ENCODE measurements at places on chromosomes 4 and X.

DNA sequence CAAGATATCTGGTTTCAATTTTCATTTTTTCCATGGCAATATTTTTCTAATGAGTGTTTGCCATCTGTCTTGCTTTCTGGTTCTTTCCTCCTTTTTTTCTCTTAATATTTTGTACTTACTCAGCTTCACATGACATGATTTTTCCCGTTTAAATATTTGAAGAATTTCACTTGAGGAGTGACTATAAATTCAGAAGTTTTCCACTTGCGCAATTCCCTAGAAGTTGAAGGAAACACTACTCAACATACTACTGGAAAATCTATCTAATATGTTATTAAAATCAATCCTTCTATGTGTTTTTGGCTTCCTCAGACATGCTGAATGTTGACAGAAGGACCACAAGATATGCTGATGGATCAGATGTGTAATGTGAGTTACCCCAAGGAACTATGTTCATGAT is 36.8 kb upstream of the BANK1 start:
- DNase-seq: no peak

GRCh38 chrX:9677098-9677739 is 88.4 kb downstream of the GPR143 start:
- DNase-seq: no peak

DNA sequence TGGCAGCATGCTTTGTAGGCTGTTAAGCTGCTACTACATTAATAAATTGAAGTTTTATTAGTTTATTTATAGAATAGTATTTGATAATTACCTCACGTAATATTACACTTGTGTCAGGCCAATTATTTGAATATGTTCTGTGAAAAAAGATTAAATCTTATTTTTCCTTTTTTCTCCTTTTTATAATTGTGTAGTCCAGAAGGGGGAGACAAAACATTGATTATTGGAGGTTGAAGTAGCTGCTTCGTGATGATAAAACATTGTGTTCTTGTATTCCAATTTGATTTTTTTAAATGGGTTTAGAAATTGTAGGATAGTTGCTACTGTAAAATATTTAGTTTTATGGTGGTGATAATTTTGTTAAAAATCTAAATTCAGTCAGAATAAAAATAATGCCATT is 85.7 kb downstream of the DIAPH2 start:
- DNase-seq: no peak

DNA sequence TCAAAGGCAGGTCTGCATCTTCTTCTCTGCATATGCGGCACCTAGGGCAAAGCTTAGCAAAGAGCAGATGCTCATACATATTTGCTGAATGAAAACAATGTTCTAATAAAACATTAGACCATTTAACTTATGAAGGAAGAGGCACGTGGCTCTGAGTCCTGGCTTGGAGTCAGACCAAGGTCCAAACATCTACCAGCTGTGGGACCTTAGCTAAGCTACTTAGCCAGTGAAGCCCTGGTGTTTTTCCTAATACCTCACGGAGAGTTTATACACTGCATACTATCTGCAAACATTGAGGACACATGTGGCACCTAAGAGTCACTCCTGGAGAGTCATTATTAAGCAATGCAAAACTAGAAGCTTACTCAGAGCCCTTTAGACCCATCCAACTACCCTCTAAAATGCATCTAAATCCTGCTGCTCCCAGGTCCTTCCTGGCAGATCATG is 9.0 kb downstream of the PDGFC start:
- peak; percentile 70 for DNase-seq

DNA sequence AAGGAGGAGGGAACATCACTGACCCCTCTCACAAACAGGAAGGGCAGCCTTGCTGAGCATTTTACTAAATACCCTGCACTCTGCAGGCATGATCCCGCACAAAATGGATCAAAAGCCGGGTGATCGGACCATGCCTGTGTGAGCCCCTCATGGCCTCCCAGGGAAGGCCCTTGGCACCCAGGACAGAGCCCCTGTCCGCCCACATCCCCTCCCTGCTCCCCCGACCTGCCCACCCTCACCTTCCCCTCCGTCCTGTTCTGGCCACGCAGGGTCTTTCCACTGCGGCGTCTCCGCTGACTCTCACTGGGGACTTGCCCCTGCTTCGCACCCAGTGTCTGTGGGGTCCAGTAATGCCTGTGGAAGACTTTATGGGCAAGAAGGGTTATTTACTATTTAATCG is 105.0 kb downstream of the HMX1 start:
- DNase-seq: no peak

- DNase-seq: no peak
Observed at GRCh38 chr4:7529368-7530080, 94.8 kb upstream of the PSAPL1 start.

- no peak for DNase-seq
Observed at GRCh38 chrX:39777623-39778025, 320.1 kb downstream of the BCOR start.

Measured in MG63 (cell line).